ENCODE measurements at places on chromosomes 2 and 18.
A peak's percentile ranks its signal among the peaks of the same experiment; 100 is the strongest.

DNA sequence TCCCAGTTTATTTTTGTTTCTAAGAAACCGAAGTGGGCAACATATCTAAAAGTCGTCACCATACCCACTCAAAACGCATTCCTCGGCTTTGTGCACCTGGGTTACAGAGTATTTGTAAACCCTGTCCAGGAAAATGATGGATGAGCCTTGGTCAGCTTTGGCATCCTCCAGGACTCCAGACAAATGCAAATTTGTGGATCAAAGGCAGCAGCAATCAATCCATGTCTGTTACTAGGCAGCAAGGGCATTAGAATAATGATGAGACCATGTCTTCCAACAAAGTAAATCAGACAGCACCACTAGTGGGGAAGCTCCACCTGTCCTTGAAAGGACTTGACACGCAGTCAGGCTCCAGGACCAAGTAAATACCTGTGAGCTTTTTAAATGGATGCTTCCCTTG, 672.6 kb upstream of the GYPC start:
- no peak for DNase-seq

- peak; percentile 41 for DNase-seq
Measured at GRCh38 chr2:101617796-101618195, 79.7 kb upstream of the MAP4K4 start.

GRCh38 chr2:80473796-80474195, 169.2 kb upstream of the LRRTM1 start:
- no peak for DNase-seq

- DNase-seq, result peak; percentile 20
Measured at GRCh38 chr2:56464613-56465012, 280.8 kb downstream of the CCDC85A start.

- peak; percentile 59 for DNase-seq
Measured at GRCh38 chr2:228938629-228939028, 332.5 kb downstream of the PID1 start.

DNA sequence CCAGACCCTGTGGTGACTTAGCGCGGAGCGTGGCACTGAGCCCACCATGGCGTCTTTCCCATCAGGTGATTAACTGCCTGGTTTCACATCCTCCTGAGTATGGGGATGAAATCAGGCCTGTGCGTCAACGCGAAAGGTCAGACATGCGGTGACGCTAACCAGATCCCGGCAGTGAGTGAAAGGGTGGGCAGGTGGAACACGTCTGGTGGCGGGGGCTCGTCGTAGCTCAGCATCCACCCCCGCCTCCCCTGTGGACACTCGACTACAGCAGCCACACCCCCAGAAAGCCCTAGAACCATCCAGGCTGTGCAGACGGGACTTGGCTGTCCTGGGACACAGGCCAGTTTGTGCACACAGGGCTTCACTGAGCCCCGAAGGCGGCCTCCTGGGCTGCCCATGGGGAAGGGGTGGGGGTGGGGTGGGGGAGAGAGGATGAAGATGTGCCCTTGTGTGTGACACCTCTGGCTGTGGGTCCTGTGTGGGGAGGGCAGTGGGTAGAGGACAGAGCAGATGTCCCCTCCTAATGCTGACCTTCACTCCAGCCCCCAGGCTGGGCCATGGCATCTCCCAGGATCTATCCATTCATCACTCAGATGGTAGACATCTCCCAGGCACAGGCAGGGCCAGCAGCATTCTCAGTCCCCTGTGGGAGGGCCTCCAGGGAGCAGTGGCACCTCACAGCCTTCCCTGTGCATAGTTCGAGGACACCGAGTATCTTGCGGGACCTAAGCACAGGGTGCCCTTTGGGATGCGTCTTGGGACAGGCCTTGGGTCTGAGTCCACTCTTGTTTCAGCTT, 27.5 kb downstream of the RAMP1 start:
- peak; percentile 22 for DNase-seq

DNA sequence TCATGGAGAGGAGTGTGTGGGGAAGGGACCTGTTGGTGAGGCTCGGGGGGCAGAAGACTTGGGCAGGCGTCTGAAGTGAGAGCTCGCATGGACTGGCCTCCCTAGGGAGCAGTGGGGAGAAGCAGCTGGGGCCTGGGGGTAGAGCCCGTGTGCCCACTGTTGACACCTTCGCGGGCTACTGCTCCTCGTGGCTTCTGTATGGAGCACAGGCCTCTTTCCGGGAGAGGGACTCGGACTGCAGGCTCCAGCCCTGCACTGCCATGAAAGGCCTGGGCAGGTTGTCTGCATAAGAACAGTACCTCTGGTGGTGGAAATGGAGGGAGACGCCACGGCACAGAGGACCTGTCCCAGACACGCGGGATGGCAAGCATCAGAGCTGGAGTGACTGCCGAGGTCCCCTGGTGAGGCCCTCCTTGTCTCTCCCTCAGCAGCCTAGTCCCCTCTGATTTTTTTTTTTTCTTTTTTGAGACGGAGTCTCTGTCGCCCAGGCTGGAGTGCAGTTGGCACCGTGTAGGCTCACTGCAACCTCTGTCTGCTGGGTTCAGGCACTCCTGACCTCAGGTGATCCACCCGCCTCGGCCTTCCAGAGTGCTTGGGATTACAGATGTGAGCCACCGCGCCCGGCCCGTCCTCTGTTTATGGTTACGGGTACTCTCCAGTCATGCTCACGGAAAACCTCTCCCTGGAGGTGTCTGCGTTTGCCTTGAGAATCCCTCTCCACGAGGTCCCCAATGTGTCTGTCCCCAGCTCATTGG, 44.7 kb upstream of the PTMA start:
- DNase-seq, result no peak

DNA sequence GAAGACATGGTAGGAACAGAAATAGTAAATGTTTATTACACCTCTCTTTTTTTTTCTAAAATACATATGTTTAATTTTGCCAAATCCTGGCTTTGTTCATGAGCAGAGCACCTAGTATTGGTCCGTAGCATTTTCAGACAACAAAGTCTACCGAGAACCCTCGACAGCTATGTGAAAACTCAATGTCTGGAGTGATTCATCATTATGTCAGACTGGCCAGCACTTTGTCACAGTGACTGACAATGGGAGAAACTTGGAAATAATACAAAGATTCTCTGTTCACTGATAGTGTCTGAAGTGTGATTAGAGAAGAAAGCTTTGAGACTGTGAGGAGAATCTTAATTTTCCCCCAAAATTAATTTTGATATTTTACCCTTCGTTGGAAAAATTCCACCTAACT, 143.0 kb downstream of the HNMT start:
- DNase-seq, result peak; percentile 26

DNA sequence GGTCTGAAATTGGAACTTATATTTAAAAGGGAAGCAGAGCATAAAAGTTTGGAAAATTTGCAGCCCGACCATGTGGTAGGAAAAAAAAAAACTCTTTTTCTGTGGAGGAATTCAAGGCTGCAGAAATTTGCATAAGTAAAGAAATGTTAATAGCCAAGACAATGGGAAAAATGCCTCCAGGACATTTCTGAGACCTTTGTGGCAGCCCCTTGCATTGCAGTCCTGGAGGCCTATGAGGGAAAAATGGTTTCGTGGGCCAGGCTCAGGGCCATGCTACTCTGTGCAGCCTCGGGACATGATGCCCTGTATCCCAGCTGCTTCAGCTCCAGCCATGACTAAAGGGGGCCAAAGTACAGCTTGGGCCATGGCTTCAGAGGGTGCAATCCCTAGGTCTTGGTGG, 71.9 kb upstream of the SLC16A14 start:
- DNase-seq, result no peak

DNA sequence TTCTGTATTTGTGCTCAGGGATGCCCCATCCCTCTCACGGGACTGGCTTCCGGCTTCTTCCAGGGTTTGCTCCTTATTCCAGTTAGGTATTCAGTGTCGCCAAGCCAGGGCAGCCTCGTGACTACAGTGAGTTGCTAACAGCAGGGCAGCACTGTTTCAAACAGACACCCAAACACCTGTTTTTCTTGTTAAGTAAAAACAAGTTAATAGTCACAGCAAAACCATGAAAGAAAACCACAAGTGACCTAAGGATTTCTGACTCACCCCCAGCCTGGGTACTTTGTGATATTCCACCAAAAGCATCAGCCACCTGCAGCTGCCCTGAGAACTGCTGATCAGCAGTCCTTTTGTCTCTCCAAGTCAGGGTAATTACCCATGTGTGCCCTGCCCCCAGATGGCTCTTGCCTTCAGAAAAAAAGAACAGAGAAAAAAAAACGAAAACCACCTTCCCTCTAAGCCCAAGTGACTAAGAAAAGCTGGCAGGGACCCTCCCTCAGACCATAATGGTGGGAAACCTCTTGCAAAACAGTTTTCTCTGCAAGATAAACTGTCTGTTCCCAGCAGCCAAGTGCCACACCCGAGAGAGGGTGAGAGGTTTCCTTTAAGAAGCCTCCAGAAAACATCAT, 178.2 kb downstream of the ANAPC1 start:
- DNase-seq, result peak; percentile 89

GRCh38 chr2:127182626-127183458, 37.3 kb downstream of the CYP27C1 start:
- no peak for DNase-seq

- peak; percentile 85 for DNase-seq
Measured at GRCh38 chr2:113117541-113118262, 9.7 kb upstream of the IL1RN start.

DNA sequence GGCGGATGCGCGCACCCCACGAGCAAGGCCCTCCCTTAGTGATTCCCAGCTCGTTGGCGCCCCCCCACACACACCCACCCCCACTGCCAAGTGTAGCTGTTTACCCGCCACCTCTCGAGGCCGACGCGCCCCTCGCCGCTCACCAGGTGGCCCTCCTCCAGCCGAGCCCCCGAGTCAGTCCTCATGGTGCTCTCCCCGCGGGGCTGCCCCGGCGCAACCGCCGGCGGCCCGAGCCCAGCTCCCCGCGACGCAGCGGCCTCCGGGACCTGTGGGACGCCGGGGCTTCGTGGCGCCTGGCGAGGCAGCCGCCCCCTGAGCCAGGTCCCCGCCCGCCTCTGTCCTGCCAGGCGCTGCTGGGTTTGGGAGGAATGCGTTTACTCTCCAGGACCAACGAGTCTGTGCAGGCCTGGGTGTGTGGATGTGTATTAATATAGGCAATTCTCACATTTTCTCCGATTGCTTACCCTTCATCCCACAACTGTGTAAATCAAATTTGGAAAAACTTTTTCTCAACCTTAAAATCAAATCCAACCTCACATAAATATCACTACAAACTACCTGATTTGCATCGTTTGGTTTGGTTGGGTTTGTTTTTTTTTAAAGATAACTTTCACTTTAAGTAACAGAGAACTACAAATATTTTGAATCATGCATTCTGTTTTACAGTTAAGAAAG, at the start of gene TMEM237:
TMEM237 (minus strand) TSS at position 288 of the 675 bp plus-strand sequence; CDS start at position 185, 103 bp downstream.
- peak; percentile 30 for DNase-seq

DNA sequence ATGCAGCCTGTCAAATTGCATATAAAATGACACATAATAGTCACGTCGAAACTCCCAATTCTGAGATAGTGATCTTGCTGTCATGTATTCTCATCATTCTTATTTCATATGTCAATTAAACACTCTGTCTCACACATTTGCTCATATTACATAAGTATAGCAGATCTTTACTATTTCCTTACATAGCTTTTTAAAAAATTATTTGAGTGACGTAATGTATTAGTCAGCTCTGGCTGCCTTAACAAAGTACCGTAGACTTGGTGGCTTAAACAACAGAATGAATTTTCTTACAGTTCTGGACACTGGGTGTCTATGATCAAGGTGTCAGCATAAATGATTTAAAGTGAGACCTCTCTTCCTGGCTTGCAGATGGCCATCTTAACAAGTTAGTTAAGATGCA, 1032.3 kb upstream of the NRXN1 start:
- DNase-seq, result no peak

- DNase-seq, result no peak
Measured at GRCh38 chr2:25639131-25639530, 34.2 kb downstream of the DTNB start.

- no peak for DNase-seq
Measured at GRCh38 chr18:9890196-9890595, 4.4 kb downstream of the TXNDC2 start.

GRCh38 chr2:197189426-197190099, 121.0 kb downstream of the ANKRD44 start:
- no peak for DNase-seq

DNA sequence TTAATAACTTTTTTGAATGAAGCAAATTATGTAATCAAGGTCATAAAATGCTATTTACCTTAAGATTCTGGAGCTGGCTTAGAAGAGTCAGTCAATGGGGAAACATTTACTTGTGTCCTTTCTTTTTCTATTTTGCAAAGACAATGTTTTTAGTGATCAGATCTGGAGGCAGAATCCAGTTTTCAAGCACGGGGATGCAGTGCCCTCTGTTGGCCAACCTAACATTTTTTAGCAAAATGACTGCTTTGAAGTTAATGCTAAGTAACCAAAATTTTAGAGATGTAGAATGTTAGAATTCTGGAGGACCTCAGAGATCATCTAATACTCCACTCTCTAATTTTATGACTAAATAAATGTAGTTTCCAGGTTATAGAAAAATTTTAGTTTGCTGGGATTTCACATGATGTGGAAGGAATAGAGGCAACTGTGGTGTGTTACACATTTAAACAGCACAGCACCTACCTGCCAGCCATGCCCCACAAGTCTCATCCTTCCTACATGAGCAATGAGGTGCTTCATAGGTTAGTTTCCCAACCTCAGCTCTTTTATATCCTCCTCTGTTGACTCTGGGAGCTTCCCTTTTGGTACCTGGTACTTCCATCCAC, 23.6 kb upstream of the SLC9A4 start:
- DNase-seq, result peak; percentile 52

DNA sequence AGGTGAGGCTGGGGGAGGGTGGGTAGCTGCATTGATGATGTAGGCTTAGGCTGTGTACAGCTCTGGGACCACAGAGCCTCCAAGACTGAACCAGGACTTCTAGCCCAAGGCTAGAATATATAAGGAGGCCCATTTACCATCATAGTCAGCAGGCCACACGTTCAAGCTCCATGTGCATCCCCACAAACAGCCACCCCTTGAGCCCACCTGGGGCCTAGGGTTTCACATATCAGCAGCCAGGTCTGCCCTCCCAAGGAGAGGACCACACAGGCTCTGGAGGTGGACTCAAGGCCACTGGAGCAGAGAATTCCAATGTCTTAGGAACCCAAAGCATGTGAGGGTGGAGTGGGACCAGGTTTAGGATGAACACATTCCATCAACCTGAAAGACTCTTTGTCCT, 230.5 kb downstream of the TTC32 start:
- DNase-seq, result no peak

DNA sequence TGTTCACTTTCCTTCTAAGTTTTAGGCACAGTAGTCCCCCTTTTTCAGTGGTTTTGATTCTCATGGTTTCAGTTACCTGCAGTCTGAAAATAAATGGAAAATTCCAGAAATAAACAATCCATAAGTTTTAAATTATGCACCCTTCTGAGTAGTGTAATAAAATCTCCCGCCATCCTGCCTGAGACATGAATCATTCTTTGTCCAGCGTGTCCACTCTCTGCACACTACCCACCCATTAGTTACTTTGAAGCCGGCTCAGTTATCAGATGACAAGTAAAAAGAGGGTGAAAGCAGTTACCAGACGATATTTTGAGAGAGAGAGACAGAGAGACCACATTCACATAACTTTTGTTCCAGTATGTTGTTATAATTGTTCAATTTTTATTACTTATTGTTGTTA, 400.5 kb downstream of the TMX3 start:
- peak; percentile 12 for DNase-seq

Measured in iris pigment epithelial cell (primary cell).